ENCODE measurements at places on chromosomes 1 and 21. TPM values are rescaled to one million over a fixed set of nuclear protein-coding genes. Genes with fewer than 3 reads are reported as not detected.

The ASCL5 gene
- not detected for total RNA-seq

The SERINC2 gene
- total RNA-seq: 237 TPM

The CHI3L1 gene
- total RNA-seq: 8.8 TPM

The HUNK gene
- total RNA-seq: 4.5 TPM

The OR2M3 gene
- total RNA-seq: not detected

DNA sequence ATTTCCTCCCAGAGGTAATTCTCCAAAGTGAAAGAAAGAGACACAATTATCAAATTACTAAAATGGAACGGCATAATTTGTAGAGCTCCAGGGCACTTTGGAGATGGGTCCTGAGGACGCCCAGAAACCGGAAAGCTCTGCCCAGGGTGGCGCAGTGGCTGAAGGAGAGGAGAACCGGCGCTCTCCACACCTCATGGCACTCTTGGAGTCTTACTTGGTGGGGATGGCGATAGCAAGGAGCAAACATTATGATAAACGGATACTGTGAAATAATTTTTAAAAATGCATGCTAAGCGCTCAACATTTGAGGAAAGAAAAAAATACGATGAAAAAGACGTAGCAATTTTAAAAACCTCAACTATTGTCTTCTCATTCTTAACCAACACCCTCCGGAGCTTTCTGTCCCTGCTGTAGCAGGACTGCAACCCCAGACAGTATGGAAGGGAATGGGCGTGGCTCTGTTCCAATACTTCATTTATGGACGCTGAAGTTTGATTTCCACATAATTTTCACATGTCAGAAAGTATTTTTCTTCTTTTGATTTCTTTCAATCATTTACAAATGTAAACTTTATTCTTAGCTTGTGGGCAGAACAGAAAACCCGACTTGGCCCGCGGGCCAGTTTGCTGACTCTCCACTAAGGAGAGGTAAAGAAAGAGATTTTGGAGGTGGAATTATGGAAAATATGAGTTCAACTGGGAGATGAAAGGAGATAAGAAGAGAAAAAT lies 1.1 kb downstream of the S100A11 start:
- DNase-seq: no peak

DNA sequence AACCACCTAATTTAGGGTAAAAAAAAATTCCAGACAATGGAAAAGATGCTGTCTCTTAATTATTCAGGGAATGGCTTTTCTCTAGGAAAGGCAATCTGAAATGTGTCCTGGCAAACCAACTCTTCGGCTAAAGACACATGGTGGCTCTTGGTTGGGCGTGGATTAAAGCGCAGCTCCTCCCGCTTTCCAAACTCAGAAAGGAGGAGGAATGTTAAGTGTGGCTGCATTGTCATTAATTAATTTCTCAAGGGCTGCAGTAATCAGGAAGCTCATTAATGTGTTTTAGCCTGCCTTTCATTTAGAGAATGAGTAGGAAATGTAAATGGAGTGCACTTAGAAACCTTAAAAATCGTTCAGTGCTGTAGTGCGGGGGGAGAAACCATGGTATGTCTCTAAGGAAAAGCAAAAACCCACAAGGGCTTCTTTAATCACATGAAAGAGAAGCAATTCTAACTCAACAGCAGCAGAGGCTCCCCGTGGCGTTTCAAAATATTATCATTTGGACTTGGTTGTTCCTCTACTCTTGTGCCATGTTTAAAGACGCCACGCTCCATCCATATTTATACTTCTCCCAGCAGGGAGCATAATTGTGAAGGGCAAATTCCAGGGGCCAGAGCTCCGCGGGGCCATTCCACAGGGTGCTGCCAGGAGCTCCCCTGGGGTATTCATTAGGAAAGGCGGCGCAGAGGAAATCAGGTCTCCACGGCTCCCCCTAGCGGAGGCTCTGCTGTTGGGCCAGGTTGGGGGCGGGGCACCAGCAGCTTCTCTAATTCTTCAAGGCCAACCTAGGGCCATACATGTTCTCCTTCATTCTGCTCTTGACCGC lies 91.9 kb upstream of the SSX2IP start:
- peak; percentile 54 for DNase-seq

DNA sequence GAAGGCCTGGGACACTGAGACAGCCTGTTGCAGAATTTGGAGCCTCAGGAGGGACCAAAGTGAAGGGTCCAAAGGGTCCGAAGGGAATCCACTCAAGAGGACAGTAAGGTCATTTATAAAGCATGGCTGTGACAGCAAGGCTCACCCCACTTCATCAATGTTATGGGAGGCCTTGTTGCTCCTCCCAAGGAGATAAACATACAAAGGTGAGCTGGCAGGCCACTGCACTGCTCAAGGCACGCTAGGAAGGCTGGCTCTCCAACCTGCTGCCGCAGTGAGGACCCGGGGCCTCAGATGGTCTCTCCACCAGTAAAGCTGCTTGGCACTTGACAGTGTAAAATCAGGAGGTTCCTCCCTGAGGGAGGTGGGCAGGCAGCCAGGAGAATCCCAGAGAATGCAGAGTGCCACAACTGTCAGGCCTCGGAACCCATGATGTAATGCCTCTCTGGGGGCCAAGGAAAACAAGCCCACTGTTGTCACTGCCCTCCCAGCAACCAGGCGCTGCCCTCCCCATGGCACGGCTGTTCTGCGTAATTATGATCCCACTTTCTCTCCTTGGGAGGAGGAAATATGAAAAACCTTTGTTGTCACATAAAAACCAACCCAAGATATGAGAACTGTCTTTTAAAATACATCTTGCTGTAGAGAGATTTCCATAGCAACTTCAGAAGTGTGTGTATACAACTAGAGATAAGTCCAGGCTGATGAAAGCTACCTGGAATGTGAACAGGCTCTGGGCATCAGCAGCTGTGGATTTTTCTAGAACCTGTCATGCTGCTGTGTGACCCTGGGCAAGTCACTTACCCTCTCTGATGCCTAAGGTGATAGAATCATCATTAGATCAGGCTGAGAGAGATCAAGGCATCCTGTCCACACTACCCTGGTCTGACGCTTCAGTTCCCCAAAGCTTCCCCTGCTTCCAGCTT lies 102.5 kb downstream of the KCNN3 start:
- DNase-seq: peak; percentile 70

GRCh38 chr21:24014381-24014780 lies 1592.9 kb downstream of the MRPL39 start:
- no peak for DNase-seq

DNA sequence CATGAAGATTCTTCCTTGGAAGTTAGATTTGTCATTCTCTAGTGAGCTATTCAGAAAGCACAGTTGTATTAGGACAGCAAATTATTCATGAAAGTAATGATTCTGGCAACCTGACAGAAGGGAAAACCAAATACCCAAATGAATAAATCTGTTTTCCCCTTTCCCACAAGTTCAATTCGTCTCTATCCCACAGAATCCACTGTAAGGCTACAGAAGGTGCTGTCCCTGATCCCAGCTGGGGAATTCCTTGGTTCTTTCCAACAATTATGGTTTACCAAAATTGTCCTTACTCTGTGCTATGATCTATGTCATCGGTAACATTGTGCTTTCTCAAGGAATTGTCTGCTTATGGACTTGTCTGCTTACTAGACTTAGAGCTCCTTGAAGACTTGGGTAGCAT lies 104.2 kb downstream of the FASLG start:
- DNase-seq: no peak

DNA sequence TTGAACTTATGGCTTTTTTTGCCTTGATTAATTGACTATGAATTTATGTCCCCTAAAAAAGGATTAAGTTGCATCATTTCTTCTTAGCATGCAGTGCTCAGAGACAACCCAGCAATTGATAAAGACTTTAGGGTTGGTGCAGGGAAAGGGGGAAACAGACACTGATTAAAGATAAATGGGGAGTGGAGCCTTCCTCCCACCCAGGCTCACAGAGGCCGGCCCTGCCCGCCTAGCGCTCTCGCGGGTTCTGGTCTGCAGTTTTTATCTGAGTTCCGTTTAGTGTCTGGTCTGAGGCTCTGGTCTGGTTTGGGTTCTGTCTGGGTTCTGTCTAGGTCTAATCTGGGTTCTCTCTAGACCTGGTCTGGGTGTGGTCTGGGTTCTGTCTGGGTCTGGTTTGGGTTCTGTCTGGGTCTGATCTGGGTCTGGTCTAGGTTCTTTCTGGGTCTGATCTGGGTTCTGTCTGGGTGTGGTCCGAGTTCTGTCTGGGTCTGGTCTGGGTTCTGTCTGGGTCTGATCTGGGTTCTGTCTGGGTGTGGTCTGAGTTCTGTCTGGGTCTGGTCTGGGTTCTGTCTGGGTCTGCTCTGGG lies 48.1 kb downstream of the ABCG1 start:
- DNase-seq: no peak
